ENCODE measurements at places on chromosomes 2 and 18. TPM values are rescaled to one million over a fixed set of nuclear protein-coding genes. Genes with fewer than 3 reads are reported as not detected.
A peak's percentile ranks its signal among the peaks of the same experiment; 100 is the strongest.

Gene AKAIN1
- not detected for total RNA-seq

DNA sequence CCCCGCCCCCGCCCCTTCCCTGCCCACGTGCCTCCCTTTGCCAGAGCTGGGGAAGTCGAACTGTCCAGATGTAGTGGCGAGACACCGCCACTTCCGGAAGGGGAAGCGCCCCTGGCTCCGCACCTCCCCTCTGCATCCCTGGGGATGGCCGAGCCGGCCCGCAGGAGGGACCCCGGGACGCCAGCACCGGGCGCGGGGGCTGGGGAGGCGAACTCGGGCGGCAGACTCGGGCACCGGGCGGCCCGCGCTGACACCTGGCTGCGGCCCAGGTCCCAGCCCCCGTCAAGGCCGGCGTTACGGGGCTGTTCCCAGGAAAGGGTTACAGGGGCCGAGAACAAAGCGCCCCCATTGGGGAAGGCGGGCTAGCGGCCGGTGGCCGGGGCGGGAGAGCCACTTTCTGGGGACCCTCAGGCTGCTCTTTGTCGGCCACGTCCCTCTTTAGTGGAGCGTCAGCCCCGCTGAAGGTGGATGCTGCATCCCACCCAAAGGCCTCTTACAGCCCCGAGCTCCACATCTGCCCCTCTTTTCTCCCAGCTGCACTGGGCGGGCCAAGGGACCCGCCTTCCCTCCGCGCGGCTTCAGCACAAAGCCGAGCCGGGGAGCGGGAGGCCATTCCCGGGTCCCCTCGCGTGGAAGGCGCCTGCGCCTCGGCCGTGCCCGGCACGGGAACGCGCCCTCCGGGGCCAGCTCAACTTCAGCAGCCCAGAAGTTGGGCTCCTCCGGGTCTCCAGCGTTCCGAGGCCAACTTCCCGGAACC lies 1.3 kb downstream of the SDC1 start:
- peak; percentile 71 for DNase-seq

DNA sequence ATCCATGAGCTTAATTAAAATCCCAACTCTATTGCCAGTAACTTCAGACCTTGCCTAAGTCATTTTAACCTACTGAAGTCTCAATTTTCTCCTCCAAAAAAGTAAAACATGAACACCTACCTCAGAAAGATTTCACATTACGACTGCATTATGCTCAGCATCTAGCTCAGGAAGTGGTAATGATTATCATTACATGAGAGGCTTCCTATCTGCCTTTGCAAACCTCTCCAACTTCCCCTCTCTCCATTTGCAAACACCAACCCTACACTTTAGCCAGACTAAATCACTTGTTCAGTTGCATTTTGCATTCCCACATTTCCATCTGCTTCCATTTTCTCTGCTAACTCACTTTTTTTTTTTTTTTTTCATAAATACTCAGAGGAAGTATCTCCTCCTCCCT lies 6.8 kb downstream of the SLC38A11 start:
- no peak for DNase-seq

- DNase-seq: no peak
These were observed 103.3 kb downstream of the RNF144A start for GRCh38 chr2:7020468-7020867.

DNA sequence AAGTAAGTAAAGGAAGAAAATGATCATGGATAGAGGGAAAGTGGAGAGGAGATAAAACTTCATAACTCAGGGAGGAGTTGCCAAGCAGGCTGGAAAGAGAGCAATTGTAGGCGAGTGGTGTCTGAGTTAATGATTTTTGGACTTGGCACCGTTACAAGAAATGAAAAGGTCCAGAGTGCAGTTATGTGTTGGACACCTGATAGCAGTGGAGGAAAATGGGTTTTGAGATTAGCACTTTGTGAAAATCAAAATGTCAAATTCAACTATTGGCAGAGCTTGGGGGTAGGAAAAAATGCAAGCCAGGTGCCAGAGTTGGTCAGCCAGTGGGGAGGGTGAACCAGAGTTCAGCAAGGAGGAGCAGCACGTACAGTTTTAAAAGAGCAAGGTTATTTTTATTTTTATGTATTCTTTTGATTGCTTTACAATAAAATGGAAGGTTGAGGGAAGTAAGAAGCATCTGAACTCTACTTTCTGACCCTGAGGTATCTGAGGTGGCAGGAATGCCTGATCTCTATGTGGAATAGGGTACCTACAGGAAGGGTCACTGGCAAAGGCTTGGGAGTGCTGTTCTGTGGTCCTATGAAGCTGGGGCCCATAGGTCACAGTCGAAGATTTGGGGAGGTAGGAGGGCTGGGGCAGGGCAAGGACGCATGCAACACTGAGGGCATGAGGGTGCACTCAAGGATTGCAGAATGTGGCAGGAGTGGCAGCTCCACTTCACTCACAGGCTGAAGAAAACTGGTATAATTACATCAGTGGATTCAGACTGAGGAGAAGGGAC lies 127.5 kb downstream of the CD8B2 start:
- DNase-seq: no peak

- DNase-seq: no peak
These were observed 63.5 kb downstream of the ANKRD44 start for GRCh38 chr2:197247083-197247482.

All from SJSA1 (cell line).